ENCODE measurements at places on chromosomes 11 and 22. TPM values are rescaled to one million over a fixed set of nuclear protein-coding genes. Genes with fewer than 3 reads are reported as not detected.

- no peak for DNase-seq
These were observed 12.8 kb upstream of the FBXO3 start for GRCh38 chr11:33787076-33787475.

DNA sequence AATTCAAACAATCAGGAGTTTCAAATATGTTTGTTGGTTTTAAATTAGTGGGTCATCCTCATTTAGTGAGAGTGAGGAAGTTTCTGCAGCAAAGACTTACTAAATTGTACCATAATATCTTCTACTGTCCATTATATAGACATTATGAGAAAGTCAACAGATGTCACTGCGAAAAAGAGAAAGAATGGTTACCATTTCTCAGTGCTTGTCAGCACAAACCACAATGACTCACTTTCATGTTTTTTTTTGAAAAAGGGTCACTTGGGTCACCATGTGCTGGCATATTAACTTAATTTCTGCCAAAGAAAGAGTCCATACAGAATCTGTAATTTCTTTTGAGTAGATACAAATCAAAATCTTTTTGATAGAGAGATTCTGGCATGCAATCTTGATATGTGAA is 924.6 kb upstream of the FAT3 start:
- DNase-seq, result no peak

DNA sequence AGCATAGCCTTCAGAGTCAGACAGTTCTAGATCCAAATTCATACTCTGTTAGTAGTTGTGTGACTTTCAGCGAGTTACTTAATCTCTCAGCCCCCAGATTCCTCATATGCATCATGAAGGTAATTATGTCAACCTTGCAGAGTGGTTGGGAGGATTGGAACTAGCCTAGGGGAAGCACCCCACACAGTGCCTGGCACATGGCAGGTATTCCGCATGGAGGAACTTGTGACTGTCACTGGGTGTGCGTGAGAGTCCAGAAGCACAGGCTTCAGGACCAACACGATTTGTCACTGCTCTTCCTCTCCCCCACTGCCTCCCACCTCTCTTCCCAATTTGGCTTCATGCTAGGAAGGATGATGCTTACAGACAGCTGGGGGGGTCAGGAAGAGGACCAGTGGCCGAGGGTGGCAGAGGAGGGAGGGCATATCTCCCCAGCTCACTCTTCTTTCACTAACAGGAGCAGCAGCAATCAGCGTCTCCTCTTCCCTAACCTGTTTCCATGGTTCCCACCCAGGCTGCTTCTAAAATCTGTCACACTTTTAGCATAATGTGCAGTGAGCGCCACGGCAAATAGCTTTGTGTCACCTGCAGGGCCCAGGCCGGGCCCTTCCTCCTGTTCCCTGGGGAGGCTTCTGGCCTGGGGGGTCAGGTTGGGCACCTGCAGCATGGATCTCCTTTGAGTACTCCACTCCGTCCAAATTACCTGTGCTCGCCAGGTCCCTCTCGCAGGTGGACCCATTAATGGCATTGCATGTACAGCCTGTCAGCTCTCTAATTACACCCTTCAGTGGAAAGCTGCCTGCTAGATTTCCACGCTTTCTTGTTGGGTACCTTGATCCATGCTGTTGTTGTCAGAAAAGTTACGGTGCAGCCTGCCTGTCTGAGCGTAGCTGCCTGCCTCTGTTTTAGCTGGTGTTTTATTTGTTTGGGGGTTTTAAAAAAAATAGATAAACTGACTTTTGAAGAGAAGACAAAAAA is 400.4 kb downstream of the NXPE2 start:
- no peak for DNase-seq

DNA sequence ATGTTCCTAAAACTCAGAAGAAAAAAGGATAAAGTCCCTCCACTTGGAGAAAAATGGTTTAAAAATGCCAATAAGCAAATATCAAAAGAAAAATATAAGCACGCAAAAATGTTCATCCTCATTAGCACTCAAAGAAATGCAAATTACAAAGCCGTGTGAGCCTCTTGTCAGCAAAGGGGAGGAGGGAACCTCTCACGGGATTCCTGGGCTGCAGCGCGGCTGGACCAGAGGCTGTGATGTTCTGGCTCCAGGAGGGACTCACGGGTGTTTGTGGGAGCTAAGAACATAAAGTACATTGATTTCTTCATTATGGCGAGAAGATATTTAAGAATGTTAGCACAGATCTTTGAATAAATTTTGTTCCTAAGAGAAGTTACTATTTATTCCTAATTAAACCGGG is 1451.2 kb downstream of the BRD1 start:
- no peak for DNase-seq

The ENTHD1 gene
- not detected for total RNA-seq

The SPDYC gene
- not detected for total RNA-seq

The KRTAP5-1 gene
- total RNA-seq, result not detected

The CHRDL2 gene
- total RNA-seq, result not detected

The HEPHL1 gene
- total RNA-seq, result not detected

The CNTF gene
- total RNA-seq, result 4.2 TPM

Measured in activated CD8-positive, alpha-beta T cell treated with anti-CD3 and anti-CD28 coated beads, Interleukin-2, amount 10 ng/mL, durations not matched to agents 7 days and 5 days (primary cell).